Right kidney (tissue), 9 donors: ENCODE measurements at places on chromosomes 6 and 20.
A peak's percentile ranks its signal among the peaks of the same experiment; 100 is the strongest.

- no peak for DNase-seq
Observed at GRCh38 chr6:8837343-8837742, 402.0 kb upstream of the SLC35B3 start.

DNA sequence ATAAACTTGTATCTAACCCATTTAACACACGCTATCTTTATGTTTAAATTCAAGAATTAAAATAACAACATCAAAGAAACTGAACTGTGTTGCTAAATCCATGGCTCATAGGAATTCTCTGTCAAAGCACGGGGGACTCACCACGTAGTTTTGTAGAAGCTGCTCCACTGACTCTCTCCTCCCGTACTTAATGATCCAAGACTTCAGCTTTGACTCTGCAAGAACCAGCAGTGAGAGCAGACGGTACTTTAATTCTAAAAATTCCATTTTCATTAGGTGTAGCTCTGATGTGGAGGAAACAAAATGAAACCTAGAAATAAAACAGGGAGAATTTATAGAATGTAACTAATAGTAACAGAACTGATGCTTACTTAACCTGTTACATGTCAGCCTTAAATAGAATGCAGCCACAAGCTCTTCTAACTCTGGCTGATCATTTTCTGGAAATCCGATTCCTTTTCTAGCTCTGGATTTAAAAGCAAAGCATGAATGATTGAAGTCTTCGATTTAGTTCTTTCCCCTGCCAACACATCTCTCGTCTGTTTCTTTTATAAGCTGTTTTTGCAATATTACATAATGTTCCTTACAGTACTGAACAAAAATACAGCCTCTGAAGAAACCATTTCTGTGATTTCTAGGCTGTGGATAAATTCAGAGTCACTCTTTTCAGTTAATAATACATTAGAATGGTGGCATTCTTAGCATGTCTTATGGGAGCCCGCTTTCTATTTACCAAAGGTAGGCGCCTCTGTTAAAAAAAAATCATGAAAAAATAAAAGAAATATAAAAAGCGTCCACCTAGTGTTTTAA, 165.5 kb downstream of the SYNE1 start:
- peak; percentile 29 for DNase-seq

DNA sequence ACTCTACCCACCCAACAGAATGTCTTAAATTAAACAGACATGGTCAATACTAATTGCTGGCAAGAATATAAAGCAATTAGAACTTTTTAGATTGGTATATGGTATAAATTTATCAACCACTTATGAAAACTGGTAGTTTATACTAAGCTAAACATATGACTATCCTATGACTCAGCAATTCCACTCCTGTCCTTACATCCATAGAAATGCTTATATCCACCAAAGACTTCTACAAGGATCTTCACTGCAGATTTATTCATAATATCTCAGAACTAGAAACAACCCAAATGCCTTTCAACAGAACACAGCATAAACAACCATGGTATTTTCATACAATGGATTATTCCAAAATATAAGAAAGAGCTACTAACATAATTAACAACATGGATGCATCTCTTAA, 4.6 kb downstream of the ZNF184 start:
- no peak for DNase-seq

GRCh38 chr6:148306286-148306685, 36.4 kb upstream of the SASH1 start:
- no peak for DNase-seq

- DNase-seq: no peak
Observed at GRCh38 chr6:132131351-132131750, 180.2 kb upstream of the CCN2 start.

DNA sequence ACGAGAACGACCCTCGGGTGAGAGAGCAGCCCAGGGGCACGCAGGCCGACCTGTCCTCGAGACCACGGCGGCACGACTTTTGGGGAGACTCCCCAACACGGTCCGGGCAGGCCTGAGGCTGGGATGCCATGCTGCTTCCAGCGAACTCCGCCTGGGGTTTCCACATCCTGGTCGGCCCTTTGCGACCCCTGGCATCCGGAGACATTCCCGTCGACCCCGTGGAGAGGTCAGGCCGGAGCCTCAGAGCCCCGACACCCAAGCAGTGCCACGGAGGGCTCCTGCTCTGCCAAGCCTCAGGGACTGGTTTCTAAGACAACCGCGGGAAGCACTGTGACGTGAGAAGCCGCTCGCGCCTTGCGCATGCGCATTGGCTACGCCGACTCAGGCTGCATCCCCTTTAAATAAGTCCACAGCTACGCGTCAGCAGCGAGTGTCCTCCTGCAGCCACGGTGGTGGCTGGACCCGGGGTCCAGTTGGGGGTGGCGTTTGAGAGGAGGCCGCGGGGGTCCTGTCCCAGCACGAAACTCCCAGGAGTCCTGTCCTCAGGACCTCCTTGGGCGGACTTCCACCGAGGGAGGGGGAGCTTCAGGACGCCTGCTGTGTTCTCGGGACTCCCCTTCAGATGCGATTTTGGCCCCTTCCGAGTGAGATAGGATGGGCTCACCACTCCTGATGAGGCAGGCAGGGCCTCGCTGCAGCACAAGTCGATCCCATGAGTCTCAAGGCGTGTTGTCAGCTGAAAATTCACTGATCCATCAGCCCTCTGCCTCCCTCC, 1089.3 kb upstream of the DEFB115 start:
- DNase-seq: no peak

GRCh38 chr6:14333556-14334305, 216.2 kb downstream of the CD83 start:
- no peak for DNase-seq

- DNase-seq: no peak
Observed at GRCh38 chr6:107941627-107942026, 16.4 kb downstream of the SEC63 start.

- DNase-seq: no peak
Observed at GRCh38 chr6:123869334-123869733, 65.7 kb downstream of the NKAIN2 start.

DNA sequence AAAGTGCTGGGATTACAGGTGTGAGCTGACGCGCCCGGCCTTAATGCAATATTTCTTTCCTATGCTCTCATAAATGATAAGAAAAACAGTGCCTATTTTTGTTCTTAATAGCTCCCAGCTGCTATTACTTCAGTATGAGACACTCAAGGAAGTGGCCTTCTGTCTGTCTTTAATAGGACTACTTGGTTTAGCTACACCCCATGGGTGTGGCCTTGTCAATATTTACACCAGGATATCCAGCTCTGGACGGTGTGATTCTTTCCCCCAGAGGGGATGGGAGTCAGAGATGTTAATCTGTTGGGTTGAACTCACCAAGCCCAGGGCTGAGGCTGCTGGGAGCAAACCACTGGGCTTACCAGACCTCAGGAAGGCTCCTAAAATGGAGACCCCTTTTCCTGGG, 134.2 kb downstream of the CEP57L1 start:
- DNase-seq: no peak
